Stimulated activated CD4-positive, alpha-beta T cell treated with anti-CD3 and anti-CD28 coated beads, Interleukin-15, amount 100 ng/mL, for 1 hour (primary cell): ENCODE measurements at places on chromosomes 5 and 9.

- no peak for DNase-seq
Observed at GRCh38 chr5:120538644-120539043, 74.5 kb downstream of the PRR16 start.

DNA sequence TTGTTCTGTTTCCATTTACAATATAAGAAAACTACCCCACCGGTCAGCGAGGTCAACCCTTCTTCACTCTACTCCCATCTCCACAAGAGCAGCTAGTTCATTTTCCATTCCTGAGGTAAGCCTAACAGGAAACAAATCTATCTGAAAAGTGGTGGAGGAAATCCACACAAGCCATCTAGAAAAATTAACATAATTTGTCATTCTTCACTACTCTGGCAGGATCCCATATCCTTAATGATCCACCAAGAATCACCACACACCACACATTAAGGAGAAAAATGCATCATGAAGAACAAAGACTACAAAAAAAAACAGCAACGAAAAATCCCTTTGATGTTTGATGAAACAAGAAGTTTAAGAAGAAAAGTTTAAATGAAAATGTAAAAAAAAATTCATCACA lies 1771.0 kb downstream of the EFNA5 start:
- no peak for DNase-seq

GRCh38 chr5:35903631-35904203 lies 34.7 kb downstream of the CAPSL start:
- DNase-seq: no peak

DNA sequence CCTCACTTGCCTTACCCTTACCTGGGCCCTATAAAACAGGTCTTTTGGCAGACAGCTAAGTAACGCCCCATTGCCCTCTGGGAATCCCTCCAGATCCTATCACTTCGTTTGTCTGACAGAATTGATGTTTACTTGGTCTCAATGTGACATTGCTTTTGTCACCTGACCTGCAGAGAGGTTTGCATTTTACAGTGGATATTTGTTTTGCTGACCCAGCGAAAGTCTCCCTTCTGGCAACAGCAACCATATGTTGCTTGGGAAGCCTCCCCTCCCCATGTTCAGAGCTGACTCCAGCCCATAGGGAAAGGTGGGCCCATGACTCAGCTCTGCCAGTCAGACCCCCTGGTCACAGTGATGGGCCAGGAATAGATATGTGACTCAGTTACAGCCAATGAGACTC lies 54.0 kb upstream of the LARP1 start:
- DNase-seq: no peak

- no peak for DNase-seq
Observed at GRCh38 chr5:154611341-154611767, 133.3 kb upstream of the HAND1 start.

- DNase-seq: no peak
Observed at GRCh38 chr9:133558191-133559126, 24.0 kb downstream of the ADAMTSL2 start.

- no peak for DNase-seq
Observed at GRCh38 chr9:5582835-5583195, 46.1 kb upstream of the RIC1 start.

GRCh38 chr5:115811406-115811805 lies 5.1 kb downstream of the CDO1 start:
- no peak for DNase-seq

- no peak for DNase-seq
Observed at GRCh38 chr9:104776797-104777196, 12.9 kb downstream of the NIPSNAP3B start.

DNA sequence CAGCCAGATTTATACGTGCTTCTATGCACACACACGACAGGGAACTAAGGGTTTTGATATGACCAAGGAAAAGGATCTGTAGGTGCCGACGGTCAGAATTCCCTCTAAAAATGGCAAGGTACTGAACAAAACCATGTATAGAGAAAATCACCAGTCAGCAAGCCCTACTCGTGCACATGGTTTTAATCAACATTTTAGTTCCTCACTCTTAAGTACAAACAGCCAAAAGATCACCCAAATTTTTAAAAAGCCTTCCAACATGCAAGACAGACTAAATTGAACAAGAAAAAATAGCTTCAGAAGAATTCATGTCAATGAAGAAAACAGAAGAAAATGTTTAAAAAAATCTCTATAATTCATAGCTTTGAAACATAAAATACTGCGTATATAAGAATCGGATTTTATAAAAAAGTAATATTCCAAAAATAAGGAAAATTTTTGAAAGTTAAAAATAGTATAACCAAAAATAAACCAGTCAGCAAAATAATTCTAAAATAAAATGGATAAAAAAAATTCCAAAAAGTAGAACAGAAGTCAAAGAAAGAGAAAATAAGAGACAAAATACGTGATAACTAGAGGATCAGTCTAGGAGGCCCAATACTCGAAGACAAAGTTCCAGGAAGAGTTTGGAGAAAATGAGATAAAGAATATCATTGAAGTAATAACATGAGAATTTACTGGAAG lies 43.0 kb upstream of the KCNV2 start:
- no peak for DNase-seq

DNA sequence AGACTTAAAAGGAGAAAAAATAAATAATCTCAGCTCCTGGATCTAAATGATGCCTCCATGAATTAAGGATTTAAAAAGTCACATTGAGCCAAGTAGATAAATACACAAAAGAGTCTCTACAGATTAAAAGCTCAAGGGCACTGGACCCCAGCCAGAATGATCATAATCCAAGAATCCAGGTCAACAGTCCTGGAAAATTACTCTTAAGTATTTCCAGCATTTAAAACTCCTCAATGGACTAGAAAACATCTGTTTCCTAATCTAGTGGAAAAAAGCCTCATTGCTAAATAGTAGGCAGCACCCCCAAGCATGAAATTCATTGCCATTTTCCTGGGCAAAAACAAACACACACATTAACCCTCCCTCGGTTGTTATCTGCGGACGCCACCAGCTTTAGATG lies 96.8 kb downstream of the FRMD3 start:
- no peak for DNase-seq

GRCh38 chr5:3801967-3802366 lies 206.3 kb downstream of the IRX1 start:
- DNase-seq: no peak
